ENCODE measurements at places on chromosomes 1 and 21. TPM values are rescaled to one million over a fixed set of nuclear protein-coding genes. Genes with fewer than 3 reads are reported as not detected.
A peak's percentile ranks its signal among the peaks of the same experiment; 100 is the strongest.

The HIVEP3 gene
- 6.5 TPM for total RNA-seq

The MYBPH gene
- not detected for total RNA-seq

The TSNAX gene
- 31.4 TPM for total RNA-seq

The RXFP4 gene
- 1.2 TPM for total RNA-seq

The LCE1C gene
- total RNA-seq, result not detected

The FAM72B gene
- total RNA-seq, result 0.89 TPM

The AGO4 gene
- 20.0 TPM for total RNA-seq

DNA sequence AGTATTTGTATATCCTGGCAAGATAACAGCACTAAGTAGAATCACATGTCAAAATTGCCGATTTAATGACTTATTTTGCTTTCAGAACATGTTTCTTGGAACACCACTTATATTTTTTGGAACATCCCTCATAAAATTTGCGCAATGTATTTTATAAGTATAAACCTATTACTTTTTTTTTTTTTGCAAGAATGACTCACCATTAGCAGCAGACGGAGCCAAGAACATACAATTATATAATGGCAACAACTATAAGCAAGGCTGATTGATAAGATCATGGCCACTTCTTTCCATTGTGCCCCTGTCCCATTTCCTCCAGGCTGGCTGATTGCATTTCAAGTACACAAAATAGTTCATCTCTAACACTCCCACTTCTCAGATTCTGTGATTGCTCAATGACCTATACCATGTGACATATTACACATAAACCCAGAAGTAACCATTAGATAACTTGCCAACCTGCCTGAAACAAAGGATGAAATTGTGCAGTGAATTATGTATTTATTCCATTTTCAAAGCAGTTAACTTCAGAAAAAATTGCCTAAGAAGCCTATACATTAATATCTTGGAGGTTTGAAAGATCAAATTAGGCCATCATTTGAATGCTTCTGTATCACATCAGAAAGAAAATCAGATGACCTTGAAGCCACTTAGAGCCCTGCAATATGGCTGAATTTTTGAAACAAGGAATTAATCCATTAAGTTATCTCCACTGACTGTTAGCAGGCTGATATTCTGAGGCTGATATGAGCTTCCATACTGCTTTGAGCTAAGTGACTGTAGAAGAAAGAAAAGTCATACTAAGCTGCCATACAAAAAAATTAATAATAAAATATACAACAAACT lies 77.8 kb upstream of the PRMT6 start:
- no peak for DNase-seq

- DNase-seq, result peak; percentile 7
These were observed 194.6 kb downstream of the ST6GALNAC3 start for GRCh38 chr1:76269155-76269554.

DNA sequence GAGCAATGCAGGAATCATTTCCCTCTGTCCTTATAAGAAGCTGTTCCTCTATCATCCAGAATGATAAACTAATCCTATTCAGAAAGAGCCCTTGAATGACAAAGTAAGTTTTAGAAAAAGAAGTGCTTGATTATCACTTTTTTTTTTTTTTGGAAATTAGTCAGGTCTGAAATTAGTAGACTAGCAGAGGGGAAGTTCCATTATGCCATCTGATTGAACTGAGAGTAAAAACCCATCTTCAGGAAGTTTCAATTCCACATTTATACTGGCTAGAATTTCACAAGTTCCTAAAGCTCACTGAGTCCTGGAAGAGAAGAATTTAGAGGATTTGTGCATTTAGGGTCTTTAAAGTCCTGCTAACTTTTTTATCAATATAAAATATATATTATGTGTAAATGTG lies 128.8 kb upstream of the COA6 start:
- DNase-seq, result no peak

GRCh38 chr1:168243198-168243597 lies 17.4 kb downstream of the SFT2D2 start:
- DNase-seq, result no peak

- no peak for DNase-seq
These were observed 1.2 kb downstream of the TNFRSF18 start for GRCh38 chr1:1204998-1205768.

GRCh38 chr1:170214117-170215032 lies 68.6 kb downstream of the NTMT2 start:
- no peak for DNase-seq

DNA sequence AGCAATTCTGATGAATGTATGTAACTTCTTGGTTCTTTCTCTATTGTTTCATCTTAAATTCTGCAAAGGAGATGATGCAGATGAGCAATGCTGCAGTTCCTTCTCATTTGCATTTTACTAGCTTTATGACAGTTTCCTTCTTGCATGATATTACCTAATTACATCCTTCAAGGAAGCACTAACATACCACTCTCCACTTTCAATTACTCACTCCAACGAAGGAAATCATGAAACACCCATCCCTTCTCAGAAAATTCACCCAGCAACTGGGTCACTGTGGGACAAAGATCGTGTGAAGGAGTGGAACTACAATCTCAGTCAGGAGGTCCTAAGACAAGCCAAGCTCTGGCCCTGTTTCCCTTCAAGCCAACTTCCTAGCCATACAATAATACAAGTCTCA lies 142.3 kb downstream of the CHD1L start:
- no peak for DNase-seq

- no peak for DNase-seq
These were observed 94.5 kb upstream of the FMN2 start for GRCh38 chr1:239997160-239997514.

DNA sequence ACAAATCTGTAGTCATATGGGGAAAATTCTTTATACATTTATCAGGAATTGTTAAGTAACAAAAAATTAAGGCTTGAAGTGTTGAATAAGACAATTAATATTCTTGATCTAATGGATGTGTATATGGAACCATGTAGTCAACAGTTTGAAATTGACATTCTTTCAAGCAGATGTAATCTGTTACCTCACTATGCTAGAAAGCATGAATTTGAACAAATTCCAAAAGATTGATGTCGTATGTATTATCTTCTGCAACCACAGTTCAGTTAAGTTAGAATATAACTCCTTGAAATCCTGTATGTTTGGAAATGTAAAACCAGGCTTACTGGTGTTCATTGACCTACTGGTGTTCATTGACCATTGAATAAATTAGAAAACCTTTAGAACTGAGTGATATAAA lies 16.1 kb downstream of the CCDC18 start:
- DNase-seq, result no peak

DNA sequence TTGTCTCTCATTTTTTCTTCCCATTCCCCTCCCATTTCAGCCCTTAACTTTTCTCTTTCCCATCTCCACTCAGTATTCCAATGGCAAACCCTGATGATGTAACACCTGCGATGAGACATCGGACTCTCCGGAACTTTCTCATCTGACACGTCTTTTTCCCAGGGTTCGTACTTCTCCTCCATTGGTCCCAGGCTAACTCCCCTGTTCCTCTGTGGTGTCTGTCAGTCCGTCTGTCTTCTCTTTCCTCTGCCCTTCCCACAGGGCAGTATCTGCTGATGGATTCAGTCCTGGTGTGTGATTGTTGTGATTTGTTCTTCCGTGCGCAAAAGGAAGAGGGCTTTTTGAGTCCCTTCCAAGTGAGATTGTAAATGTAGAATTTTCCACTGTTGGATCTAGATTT lies 27.7 kb downstream of the VANGL2 start:
- no peak for DNase-seq

- no peak for DNase-seq
These were observed 319.7 kb downstream of the MATN1 start for GRCh38 chr1:30403726-30404125.

- no peak for DNase-seq
These were observed at the start of gene GBP1 for GRCh38 chr1:89065079-89065868. TSS of gene GBP1 (minus strand) at chr1:89065208. CDS start at chr1:89063234, 1,974 bp downstream.

- no peak for DNase-seq
These were observed 29.2 kb downstream of the COL16A1 start for GRCh38 chr1:31674626-31675025.

- no peak for DNase-seq
These were observed 907.6 kb upstream of the ADGRL2 start for GRCh38 chr1:80893115-80893514.

GRCh38 chr1:92274939-92275338 lies 23.8 kb downstream of the GLMN start:
- no peak for DNase-seq

DNA sequence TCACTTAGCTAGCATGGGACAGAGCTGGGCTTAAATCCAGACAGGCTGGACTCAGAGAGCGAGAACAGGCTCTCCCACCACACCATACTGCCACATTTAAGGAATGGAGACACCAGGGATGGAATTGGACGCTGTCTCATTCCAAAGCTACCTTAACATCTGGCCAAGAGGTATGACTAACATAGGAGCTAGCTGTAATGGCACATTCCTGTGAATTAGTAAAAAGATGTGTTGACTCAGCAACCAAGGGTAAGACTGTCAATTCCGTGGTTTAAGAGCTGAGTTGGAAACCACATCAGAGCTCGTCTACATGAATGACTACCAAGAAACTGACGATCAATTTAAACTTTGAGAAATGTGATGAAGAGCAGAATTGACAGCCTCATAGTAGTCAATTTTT lies 8.3 kb upstream of the TNFRSF9 start:
- DNase-seq, result no peak

- DNase-seq, result no peak
These were observed 7.9 kb downstream of the DISC1 start for GRCh38 chr1:231634323-231635013.

GRCh38 chr1:199010933-199011332 lies 372.1 kb downstream of the PTPRC start:
- no peak for DNase-seq

DNA sequence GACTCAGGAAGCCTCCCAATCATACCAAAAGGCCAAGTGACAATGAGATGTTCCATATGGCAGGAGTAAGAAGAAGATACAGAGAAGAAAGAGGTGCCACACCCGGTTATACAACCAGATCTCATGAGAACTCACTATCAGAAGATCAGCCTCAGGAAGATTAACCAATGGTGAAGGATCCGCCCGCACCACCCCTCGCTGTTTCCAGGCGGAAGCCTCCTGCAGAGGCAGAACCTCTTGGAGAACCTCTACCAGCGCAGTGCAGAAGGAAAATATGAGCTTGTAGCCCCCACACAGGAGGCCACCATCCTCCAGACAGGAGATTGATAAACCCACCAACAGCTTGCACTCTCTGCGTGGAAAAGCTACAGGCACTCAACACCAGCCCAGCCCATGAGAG lies 245.1 kb downstream of the POTED start:
- no peak for DNase-seq
